ENCODE measurements at places on chromosomes 2 and 18.

GRCh38 chr2:47639467-47639866, 143.5 kb upstream of the MSH6 start:
- no peak for DNase-seq

DNA sequence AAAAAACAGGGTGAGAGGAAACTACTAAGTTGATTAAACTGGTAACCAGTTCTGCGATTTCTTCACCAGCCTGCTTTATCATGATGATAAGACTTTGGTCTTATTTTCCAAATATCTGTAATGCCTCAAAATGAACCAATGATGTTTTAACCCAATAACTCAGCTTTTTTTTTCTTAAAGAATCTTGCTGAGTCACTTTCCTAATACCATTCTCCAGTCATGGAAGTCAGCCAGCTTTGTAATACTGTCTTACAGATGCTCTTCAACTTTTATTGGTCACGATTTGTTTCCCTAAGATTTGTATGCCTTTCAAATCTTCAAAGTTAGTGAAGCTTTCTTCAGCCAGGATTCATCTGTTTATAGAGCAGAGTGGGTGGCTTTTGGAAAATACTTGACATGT, 47.7 kb upstream of the SMIM21 start:
- no peak for DNase-seq

DNA sequence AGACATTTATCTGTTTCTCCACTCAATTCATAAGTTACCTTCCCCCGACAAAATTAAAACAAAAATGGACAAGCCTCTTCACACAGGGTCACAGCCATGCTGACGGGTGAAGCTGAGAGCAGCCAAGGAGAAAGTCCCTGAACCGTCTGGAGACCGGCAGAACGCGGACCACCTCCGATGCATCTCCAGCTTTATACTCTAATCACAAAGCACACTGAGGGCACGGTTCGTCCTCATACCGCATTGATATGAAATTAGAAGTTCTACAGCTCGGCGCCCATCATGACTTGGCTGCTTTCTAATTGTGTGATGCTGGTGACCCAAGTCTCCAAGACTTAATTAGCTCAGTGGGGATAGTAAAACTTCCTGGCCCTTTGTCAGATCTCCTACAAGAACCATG, 181.2 kb upstream of the PXDN start:
- no peak for DNase-seq

DNA sequence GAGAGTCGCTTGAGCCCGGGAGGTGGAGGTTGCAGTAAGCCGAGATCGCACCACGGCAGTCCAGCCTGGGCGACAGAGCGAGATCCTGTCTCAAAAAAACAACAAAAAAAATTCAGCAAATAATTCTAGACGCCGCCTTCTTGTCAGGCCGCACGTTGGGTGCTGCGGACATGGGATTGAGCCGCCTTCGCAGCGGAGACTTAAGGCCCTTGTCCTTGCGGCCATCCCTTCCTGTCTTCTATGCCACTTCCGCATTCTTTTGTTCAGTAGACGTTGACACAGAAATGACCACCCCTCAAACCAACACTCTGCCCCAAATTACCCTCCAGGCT, 15.8 kb downstream of the PTPN18 start:
- no peak for DNase-seq

GRCh38 chr18:78505851-78506461, 473.7 kb upstream of the SALL3 start:
- DNase-seq, result no peak

DNA sequence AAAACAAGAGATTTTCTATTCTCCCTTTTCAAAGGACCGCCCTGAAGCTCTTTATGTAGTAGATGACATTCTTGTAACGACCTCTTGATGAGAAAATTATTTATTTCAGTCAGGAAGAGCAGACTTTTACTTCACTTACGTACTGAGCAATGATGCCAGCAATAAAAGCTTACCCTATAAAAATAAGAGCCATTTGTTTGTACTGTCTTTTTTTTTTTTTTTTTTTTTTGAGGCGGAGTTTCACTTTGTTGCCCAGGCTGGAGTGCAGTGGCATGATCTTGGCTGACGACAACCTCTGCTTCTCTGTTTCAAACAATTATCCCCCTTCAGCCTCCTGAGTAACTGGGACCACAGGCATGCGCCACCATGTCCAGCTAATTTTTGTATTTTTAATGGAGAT, 39.2 kb downstream of the CRIM1 start:
- DNase-seq, result no peak

GRCh38 chr2:46342566-46343315, 45.5 kb downstream of the EPAS1 start:
- no peak for DNase-seq

Measured in NAMALWA (cell line).